Vein endothelial cell (primary cell): ENCODE measurements at places on chromosomes 12 and 14. TPM values are rescaled to one million over a fixed set of nuclear protein-coding genes. Genes with fewer than 3 reads are reported as not detected.

The AQP5 gene
- total RNA-seq = 0.29 TPM in 1 of 2 replicates, not detected in the other

The TMEM52B gene
- total RNA-seq = under 0.01 TPM in 1 of 2 replicates, not detected in the other

The DHH gene
- 1.9 and 2.3 TPM in 2 replicates for total RNA-seq

The TSPAN19 gene
- not detected in 2 replicates for total RNA-seq

The KCNK10 gene
- total RNA-seq = not detected in 2 replicates

The CLEC4A gene
- total RNA-seq = not detected in 2 replicates

The LHX5 gene
- total RNA-seq = not detected in 2 replicates

The LUM gene
- total RNA-seq = 1.2 and 1.3 TPM in 2 replicates

The PMEL gene
- total RNA-seq = 1.3 and 2.1 TPM in 2 replicates

The TAS2R7 gene
- total RNA-seq = 0.48 TPM in 1 of 2 replicates, not detected in the other

The KIF26A gene
- total RNA-seq = 8.2 and 14.6 TPM in 2 replicates
